ENCODE measurements at places on chromosomes 1 and 21. TPM values are rescaled to one million over a fixed set of nuclear protein-coding genes. Genes with fewer than 3 reads are reported as not detected.

GRCh38 chr1:151898519-151898991 lies 10.8 kb downstream of the THEM4 start:
- DNase-seq, result peak; percentile 16

Gene FOXO6
- polyA plus RNA-seq, result not detected

DNA sequence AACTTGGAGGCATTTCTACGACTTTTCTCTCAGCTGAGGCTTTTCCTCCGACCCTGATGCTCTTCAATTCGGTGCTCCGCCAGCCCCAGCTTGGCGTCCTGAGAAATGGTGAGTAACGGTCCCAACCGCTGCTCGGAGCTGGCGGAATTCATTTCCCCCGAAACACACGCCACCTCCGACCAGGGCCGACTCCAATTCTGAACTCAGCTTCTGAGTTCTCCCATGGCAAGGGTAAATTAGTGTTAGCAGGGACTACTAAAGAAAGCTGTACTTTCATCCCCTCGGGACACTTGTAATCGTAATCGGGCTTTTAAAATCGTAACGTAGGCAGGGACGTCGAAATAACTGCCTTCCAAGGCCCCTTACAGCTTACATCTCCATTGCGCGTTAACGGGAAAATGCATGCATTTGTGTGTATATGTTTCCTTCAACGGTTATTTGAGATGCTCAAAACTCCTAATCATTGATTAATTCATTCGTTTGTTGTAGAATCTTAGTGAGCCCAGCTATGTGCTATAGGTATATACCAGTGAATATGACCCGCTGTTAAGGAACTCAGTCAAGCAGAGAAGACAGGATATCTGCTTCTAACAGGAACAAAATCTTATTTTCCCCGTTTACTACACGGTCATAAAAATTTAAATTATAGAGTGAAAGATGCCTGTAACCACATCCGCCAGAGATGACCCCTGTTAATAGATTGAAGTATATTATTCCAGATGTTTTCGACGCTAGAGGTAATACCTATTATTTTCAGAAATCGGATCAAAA lies 472 bp downstream of the DTL start:
- no peak for DNase-seq

Gene PADI3
- not detected for polyA plus RNA-seq

- no peak for DNase-seq
These were observed 195.2 kb downstream of the PBX1 start for GRCh38 chr1:164754088-164754600.

Measured in naive thymus-derived CD4-positive, alpha-beta T cell (primary cell).